8988T (cell line): ENCODE measurements at places on chromosomes 7 and 10.

- no peak for DNase-seq
These were observed 5.8 kb upstream of the ATP6V0E2 start for GRCh38 chr7:149867762-149868622.

DNA sequence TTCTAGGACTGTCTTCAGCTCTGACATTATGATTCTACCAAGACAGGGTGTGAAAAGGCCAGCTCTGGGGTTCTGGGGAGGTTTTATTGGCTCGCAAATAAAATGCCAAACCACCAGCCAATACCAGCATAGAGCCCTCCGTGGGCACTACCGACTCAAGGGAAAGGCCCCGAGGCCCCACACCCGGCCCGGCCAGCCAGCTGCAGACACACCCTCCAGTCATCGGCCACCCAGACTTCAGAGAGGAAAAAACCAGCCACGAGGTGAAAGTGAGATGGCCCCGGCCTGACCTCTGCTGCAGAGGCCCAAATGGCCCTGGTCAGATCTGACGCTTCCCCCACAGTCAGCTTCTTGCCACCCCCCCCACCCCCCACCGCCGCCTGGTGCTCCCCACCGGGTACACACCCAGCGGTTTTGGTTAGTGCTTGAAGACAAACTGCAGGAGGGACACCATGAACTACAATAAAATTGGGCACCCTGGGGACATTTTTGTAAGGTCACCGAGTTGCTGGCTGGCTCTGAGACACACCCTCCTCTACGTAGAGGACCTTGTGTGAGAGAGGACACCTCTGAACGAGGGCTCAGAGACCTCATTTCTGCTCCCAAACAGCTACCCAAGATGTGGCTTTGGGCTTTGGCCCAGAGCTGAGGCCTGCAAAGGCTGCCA, 79.9 kb downstream of the PRKAG2 start:
- no peak for DNase-seq

GRCh38 chr7:157428554-157428945, 91.7 kb downstream of the DNAJB6 start:
- no peak for DNase-seq

DNA sequence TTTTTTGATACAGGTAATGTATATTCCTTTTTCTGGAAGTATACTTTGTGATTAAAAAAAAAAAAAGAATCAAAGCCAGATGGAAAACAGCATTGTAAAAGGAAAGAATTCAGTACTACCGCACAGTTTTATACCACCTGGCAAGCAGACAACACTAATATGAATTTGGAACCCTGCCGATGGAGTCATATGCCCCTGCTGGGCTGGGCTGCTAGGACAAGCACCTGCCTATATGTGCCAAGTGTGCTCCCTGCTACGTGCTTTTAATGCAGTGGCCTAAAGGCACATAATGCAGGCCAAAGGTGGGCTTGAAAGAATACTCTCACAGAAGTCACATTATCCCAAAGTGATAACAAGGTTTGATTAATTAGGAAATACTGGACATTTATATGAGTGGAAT, 29.8 kb upstream of the WAC start:
- DNase-seq = no peak

GRCh38 chr10:86222336-86222650, 144.3 kb downstream of the GRID1 start:
- DNase-seq = no peak

DNA sequence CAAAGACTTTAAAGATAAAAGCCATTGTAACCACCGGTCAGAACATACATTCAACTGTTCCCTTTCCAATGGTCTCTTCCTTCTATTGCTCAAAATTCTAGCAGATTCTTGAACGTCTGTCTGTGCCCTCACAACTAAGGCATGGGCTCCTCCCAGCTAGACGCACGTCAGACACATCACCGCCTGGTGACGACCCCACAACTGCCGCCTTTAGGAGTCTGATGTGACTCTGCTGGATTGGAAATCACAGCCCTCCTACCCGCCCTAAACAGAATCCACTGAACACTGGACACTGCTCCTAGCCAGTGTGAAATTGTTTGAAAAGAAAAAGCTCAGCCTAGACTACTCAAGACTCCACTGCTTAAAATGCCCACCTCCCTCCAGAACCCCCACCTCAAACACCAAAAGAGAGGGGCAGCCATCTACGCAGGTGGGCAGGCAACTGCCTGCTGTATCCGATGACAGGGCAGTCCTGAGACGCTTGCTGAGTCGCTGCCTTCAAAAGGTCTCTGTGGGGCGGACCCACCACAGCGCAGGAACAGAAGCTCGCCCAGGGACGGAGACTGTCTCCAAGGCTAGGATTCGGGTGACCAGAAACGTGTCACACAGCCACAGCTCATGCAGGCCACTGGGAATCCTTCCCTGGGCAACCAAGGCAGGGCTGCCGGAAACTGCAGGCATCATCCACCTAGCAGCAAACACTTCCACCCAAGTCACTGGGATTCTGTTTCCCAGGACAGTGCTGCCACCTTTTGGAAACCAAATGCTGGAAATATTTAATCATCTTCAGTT, 34.7 kb downstream of the GSDME start:
- peak; percentile 31 for DNase-seq

DNA sequence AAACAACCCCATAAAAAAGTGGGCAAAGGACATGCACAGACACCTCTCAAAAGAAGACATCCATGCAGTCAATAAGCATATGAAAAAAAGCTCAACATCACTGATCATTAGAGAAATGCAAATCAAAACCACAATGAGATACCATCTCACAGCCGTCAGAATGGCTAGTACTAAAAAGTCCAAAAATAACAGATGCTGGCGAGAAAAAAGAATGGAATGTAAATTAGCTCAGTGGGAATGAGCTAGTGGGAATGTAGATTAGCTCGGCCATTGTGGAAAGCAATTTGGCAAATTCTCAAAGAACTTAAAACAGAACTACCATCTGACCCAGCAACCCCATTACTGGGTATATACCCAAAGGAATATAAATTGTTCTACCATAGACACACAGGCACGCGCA, 287.0 kb downstream of the WDR37 start:
- no peak for DNase-seq

- DNase-seq = no peak
These were observed 23.9 kb downstream of the SLC13A4 start for GRCh38 chr7:135704074-135704473.

- DNase-seq = no peak
These were observed 50.0 kb upstream of the FAM20C start for GRCh38 chr7:142248-142941.

DNA sequence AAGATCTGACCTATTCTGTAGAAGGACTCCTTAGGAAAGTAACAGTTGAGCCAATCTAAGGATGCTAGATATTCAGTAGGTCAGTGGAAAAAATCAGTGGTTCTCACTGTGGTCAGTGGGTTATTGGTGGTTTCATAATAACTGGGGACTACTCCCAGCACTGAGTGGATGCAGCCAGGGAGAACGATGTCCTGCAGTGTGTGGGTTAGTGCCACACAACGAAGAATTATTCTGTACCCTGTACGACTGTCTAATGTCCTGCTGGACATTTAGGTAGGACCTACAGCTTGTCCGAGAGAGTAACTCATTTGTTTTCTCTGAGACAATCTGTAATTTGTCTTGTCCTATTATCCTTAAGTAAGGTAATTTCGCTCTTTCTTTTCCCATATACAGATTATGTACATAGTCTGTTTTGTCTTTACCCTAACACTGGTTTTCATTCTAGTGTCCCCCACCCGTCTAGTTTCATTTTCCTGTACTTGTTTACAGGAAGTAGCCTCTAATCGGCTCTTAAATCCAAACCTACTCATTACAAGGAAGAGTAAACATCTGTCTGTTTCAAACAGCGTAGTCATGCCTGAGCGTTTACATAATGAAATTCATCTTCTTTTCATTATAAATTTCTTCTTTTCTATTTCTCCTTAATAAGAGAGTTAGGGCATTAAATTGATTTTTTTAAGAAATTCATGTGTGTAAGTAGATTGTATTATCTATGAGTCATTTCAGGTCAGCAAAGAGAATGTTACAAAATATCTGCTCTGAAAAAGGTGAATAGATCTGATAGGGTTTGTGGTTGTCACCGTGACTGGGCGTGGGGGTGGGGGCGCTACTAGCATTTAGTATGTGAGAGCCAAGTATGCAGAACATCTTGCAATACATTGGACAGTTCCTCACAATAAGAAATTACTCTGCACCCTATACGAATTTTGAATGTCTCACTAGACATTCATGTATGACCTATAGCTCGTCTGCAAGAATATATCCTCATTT, 8.3 kb upstream of the ZC3HAV1L start:
- DNase-seq = no peak

DNA sequence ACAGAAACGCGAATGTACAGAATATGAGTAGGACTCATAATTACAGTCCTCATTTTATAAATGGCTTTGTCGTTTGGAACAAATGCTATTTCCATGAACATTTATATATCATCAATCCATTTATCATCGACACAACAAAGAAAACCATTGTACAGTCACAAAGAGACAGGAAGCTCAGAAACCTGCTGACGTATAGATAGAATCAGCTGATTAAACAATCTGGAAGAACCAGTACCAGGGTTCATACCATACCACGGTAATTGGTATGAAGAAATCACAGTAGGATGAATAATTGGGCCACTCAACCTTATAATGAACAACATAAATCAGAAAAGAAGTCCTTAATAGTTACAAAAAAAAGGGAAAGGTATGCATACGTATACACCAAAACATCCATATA, 295.0 kb downstream of the PARD3 start:
- DNase-seq = no peak

GRCh38 chr7:153393666-153394065, 634.1 kb downstream of the ACTR3B start:
- DNase-seq = no peak

DNA sequence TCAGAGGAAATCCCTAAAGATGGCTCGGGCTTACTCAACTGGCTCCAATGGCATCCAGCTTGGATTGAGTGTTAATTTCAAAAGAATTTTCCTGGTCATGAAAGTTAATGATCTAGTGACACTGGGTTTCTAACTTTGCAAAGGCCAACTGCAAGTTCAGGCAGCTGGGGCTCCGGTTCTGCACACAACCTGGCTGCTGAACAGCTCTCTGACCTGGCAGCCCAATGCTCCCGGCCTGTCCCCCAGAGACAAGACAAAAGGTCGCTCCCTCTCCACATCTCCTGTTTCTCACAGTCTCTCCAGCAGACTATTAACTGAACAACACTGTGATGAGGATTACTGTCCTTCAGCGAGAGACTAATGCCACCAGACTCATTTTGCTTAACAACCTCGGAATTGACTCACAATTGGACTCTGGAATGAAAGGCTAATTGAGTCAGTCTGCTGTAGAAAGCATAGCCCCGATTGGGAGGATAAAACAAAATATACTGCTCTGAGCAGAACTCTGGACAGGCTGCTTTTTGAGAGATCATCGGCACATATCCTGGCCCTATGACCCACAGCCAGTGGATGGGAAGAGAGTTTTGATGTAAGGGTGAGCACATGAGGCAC, 174.5 kb downstream of the GFRA1 start:
- no peak for DNase-seq

DNA sequence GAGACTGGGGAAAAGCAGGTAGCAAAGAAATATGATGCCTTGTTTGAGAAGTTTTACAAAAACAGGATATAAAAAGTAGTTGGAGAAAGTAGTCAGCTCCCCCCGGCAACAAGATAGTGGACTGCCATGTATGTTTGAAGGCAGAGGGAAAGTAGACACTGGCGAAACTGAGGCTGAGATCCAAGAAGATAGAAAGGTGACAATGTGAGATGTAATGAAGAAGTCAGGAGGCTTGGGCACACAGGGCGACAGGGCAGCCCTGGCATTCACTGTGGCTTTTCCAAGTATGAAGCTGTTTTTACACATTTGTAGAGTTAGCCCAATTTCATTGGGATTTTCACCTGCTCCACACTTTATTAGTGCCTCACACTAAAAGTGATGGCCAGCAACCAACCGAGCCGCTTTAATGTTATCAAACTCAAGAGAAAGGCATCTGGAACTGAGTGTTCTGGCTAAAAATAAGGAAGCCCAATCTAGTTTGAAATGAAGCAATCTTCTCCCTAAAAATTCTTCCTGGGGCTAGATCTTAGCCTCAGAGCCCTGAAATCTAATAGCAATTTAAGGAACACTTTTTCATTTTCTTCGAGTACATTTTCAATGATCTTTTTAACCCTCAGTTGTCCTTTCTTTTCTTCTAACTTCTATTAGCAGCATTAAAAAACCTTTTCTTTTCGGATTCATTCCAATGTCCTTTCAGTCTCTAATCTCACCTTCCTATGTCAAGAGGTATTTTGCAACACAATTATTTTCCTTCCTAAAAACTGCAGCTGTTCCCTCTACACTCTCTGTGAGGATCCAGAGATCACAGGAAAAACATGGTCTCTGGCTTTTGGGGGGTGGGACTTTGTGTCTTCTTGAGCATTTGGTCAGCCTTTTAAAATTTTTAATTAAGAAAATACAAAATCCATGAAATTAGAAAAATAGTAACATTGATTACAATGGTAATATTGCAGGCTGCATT, 108.0 kb downstream of the RNLS start:
- no peak for DNase-seq

GRCh38 chr10:30631188-30631587, 1.6 kb upstream of the LYZL2 start:
- no peak for DNase-seq

DNA sequence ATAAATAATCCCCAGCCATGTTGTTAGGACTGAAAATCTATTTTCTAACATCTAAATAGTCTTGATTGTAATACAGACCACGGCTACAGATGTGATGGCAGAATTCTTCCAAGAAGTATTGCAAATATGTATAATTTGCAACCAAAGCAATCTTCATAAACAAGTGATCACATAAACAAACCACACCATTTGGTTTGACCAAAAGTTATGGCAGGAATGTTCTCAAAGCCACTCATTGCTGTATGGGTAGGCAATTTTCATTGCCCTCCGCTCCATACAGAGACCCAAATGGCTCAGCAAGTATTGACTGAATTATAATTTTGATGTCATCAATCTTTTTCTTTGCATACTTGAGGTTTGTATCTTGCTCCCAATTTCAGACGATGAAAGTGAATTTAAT, 19.0 kb upstream of the RHOBTB1 start:
- DNase-seq = no peak

DNA sequence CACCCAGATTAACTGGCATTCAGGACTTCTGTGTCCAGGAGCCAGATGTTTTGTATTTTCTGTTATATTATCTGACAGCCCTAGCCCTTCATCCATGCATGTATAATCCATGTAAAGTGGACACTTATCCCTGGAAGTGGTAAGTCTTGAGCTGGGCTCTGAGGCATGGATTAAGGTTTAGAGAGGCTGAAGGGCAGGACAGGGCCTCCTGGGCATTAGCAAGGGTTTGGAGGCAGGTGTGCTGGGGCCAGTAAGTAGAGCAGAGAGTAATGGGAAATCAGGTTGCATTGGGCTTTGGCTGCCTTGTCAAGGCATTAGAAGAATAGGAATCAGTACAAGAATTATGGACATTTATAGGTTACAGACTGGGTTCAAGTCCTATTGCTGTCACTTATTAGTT, 138.0 kb downstream of the DYNC1I1 start:
- no peak for DNase-seq

GRCh38 chr7:12490107-12490688, 80.3 kb upstream of the SCIN start:
- DNase-seq = no peak
